ENCODE measurements at places on chromosomes 5 and 9.

DNA sequence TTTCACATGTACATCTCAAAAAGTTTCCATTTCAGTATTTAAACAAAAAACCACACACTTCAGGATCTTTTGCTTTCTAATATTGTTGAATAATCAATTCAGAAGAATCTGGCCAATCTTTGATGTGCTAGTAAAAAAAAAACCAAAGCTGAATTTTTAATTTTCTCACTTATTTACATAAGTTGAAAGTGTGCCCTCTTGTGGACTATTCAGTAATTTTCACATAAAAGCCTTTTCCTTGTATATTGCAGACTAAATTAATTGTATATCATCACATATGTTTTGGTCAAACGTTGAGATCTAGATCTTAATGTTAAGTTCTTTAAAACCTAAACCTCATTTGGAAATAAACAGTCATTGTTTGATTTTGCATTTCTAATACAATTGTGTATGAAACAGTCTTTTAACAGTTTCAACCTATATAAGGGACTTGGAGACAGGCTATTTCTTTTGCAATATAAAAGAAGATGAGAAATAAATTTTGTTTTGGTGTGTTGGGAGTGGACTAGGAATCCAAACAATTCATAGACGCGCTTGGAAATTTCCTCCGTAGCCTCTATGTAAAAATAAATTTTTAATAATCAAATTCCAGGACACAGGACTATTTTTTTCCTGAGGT lies 68.1 kb downstream of the NIPBL start:
- peak; percentile 54 for DNase-seq

GRCh38 chr5:107564931-107565372 lies 105.8 kb downstream of the EFNA5 start:
- DNase-seq = no peak

GRCh38 chr5:178203670-178204181 lies 607 bp upstream of the HNRNPAB start:
- no peak for DNase-seq

GRCh38 chr9:133199648-133200321 lies 9.3 kb downstream of the OBP2B start:
- DNase-seq = no peak

DNA sequence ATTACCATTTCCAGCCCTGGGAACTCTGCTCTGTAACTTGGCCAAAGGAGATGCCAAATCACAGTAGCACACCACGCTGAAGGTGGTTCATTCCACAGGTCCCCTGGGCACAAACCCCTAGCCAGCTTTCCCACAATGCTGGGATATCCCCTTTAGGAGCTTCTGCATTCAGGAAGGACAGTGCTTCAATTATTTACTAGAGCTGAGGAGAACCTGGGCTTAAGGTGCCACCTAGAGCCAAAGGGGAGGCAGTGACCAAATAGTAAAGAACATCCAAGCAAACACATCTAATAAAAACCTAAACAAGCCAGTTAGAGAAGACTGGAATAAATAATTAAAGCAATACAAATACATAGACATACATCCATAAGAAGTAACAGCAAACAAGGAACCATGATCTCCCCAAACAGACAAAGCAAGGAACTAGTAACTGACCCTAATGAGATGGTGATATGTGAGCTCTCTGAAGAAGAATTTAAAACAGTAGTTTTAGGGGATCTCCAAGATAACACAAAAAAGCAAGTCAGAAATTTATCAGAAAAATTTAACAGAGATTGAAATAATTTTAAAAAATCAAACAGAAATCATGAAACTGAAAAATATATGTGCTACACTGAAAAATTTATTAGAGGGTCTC lies 14.6 kb downstream of the KIF4B start:
- DNase-seq = no peak

- DNase-seq = no peak
Measured at GRCh38 chr5:141913560-141914198, 10.0 kb upstream of the DELE1 start.

DNA sequence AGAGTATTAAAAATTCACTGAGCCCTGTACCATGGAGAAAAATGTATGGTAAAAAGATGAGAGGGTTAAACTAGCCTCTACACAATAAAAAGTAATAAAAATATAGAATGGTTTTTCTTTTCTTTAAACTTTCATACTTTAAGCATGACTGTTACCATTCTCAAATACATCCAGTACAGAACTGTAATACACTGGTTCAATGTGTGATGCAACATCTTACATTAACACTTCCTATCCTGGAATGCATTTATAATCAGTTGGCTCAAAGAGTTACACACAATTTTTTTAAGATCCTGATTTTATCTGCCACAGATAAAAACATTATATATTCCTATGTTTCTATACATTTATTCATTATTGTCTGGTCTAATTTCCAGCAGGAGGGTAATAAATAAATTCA lies 4.7 kb downstream of the GNAQ start:
- DNase-seq = no peak

GRCh38 chr5:31531543-31531887 lies 378 bp downstream of the DROSHA start:
- no peak for DNase-seq

DNA sequence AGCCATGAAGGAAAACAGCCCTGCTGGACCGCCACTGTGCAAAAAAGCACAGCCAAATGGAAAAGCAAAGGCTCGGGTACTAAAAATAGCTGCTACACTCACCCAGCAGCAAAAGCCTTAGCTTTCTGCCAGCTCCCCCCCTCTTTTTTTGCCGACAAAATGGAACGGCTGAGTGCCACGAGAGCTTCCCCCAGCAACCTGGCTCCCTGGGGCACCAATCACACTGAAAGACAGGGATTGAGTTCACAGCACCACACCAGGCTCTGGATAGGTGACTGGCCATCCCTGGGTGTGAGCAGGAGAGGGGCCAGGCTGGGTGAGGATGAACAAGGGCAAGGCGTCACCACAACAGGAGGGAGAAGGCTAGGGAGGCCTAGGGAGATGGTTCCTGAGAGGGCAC lies 66.7 kb downstream of the SIL1 start:
- DNase-seq = no peak

DNA sequence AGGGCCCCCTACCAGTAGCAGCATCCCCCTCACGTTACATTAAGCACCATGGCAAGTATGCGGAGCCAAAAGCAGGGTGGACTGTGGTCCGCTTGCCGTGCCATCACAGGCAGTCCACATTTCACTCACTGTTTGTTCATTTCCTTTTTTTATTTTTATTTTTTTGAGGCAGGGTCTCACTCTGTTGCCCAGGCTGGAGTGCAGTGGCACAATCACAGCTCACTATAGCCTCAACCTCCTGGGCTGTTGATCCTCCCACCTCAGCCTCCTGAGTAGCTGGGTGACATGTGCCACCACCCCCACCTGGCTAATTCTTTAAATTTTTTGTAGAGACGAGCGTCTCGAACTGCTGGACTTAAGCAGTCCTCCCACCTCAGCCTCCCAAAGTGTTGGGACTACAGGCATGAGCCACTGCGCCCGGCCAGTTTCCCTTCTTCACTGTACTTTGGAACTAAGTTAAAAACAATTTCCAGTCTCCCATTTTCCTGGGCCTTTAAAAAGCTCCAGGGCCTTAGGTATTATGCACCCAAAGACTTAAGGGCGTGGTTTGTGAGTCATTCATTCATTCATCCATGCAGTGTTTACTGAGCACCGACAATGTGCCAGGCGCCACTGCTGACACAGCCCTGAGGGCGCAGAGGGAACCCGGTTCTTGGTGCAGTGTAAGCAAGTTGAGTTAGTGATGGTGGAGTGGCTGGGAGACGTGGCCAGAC lies 19.9 kb downstream of the PRRX2 start:
- no peak for DNase-seq

GRCh38 chr5:121024416-121025311 lies 560.6 kb downstream of the PRR16 start:
- no peak for DNase-seq

- DNase-seq = no peak
Measured at GRCh38 chr5:3602785-3603502, 7.3 kb downstream of the IRX1 start.

DNA sequence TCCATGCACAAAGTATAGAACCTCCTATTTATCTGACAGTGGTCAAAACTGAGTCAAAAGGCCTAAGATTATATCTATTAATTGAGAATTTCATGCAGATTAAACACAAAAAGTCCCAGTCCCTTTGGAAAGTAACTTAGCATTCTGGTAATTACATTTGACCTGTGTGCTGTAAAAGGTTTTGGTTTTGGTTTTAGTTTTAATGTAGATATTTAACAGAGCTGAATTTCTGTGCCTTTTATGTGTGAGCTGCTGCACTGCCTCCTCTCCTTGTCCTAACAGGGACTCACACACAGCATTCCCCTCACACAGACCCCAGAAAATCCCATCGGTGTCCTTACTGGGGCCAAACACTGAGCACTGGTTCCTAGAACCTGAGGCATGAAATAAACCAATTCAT lies 31.0 kb upstream of the FSD1L start:
- DNase-seq = no peak

DNA sequence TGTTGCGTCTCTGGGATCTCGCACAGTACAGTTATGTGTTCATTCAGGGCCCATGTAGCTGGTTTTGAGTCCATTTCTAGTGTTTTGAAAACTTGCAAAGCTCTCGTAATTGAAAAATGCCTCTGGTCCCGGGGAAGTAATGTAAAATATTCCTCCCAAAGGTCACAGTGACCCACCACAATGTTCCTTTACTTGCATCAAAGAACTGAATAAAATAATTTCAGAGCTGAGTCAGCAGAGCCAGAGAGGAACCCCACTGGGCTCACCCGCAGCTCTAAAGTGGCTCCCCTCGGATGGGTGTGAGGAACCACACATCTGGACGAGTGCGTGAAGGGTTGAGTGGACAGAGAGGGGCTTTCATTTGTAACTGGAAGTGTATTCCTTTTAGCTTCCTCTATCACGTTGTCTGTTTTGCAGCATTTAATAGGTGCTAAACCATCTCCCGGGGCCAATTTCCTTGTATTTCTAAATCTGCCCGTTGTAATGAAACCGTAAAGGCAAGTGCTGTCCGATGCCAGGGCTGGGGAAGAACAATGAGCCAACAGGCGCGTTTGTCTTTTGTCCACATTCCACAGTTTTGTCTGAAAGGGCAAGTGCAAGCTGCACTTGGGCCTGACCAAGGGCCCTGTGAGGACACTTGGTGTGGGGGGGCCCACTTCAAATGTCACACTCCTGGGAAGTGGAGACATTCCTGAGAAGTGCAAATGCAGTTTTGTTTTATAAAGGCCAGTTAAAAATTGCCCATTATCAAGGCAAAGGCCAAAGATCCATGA lies 29.9 kb downstream of the COL5A1 start:
- DNase-seq = no peak

DNA sequence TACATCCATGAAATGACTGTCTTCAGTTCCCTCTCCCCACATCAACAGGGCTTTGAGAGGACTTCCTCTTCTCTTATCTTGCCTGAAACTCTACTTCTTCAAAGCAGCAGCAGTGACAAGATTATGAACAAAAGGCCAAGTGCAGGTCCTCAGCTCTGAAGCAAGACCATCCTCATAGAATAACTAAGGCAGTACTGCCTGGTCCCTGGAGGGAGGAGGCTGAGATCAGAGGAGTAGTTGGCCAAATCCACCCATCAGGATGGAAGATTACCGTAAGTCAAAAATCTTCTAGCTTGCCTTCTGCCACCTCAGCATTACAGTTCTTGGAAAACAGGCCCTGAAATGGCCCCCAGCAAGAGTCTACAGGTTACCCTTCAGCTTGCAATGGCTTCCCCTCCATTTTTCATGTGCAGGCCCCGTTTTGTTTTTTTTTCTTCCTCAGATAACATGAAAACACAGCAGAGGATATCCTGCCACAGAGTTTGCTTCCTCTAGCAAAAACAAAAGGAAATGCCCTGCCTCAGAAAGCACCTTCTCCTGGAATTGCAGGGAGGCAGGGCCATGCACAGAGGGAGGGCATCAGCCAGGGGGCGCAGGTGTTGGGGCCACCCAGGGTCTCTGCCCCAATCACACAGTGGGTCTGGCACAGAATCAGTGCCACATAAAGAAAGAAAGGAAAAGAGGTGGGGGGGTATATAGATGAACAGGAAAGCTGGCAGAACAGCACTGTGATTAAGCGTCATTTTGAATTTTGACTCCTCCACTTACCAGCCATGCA lies 40.0 kb downstream of the KLHL3 start:
- DNase-seq = no peak

DNA sequence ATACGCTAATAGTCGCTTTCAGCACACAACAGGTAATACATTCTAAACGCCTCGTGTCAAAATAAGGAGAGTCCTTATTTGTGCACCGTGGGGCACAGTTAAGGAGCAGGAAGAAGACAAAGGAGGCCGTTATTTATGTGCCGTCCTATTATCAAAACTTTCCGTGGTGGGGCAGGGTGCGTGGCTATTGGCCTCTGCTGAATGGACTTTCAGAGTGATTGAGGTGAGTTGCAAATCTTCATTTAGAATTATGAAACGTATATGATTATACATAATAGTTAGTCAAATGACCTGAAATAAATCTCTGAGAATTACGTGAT lies 833 bp downstream of the C5orf24 start:
- DNase-seq = no peak

- DNase-seq = no peak
Measured at GRCh38 chr5:97096846-97097245, 45.6 kb downstream of the LIX1 start.

GRCh38 chr9:98091735-98092612 lies 27.0 kb downstream of the TRIM14 start:
- DNase-seq = no peak

- DNase-seq = no peak
Measured at GRCh38 chr9:107734256-107735013, 244.9 kb upstream of the KLF4 start.

DNA sequence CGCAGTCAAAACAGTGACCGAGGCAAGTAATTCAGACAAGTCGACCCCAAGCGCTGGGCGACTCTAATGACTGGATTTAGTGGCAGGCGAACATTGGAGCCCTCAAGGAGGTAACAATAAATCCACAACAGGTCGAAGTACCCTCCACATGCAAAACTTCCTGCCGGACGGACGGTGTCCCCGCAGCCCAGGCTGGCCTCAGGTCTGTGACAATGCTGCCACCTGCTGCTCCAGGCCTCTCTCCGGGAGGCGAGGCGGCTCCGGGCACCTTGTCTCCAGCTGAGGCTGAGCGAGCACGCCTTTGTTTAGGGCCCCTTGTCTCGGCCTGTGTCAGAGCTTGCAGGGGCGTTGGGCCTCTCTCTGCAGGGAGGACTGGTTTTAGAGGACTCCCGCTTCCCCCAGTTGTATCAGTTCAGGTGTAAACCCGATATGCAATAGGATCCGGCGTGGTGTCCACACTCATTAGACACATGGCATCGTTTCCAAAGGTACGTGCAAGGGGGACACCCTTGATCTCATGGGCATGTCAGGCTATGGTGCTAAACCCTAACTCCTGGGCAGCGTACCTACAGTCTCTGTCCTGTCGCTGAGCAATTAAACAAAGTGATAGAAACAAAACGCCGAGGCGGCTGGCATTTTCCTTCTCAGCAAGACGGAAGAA lies 628.0 kb upstream of the ADAMTS16 start:
- no peak for DNase-seq

DNA sequence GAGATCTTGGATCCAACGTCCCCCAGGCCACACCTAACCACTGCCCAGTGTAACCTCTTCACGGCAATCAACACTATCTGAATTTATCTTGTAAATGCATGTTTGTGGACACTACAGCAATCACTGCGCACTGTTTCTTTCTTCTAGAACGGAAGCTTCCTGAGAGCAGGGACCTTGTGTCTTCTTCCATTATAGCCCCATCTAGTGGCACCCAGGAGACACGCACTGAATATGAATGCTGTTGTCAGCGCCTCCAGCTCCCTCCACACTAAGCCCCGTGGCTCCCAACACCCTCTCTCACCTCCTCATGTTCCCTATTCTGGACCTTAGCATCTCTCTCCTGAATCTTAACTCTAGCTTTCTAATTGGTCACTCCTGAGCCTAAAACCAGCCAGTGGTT lies 72.7 kb downstream of the SMIM23 start:
- DNase-seq = no peak

- DNase-seq = no peak
Measured at GRCh38 chr5:133658327-133658726, 46.0 kb upstream of the FSTL4 start.

Data from non-pigmented ciliary epithelial cell (primary cell).